Naive thymus-derived CD8-positive, alpha-beta T cell (primary cell): ENCODE measurements at places on chromosomes 6 and 20.

DNA sequence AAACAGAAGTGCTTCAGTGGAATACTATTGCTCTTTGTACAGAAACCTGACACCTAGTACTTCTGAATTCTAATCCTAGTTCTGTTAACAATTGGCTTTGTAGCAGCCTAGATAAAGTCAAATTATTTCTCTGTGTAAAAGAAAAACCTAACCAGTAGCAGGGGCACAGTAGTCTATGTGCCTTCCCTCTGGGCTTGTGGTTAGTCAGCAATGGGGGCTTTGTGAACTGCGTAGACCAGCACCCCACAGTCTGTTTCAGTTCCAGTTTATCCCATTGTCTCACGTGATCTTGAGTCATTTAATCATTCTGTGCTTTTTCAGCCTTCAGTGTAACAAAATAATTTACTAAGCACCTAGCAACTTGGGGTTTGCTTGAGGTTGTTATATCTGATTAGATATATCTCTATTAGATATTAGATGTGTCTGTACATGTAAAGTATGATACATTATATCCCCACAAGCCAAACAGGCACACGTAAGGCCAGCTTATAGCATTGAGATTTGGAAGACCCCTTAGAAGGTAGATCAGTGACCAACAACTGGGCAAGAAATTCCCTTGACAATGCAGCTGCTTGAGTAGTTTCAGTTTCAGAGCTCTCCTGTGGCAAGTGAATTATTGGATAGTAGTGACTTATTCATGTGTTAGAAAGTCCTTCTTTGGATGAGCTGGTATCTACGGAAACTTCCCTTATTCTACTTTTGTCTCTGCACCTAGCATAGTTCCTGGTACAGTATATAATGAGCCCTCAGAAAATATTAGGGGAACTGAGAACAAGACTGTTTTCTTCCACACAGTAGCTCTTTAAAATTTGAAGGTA is 27.9 kb upstream of the CCR6 start:
- DNase-seq = no peak

- DNase-seq = no peak
Observed at GRCh38 chr6:38997128-38997761, 51.3 kb upstream of the GLP1R start.

GRCh38 chr20:46085179-46085851 is 4.4 kb downstream of the NCOA5 start:
- no peak for DNase-seq

DNA sequence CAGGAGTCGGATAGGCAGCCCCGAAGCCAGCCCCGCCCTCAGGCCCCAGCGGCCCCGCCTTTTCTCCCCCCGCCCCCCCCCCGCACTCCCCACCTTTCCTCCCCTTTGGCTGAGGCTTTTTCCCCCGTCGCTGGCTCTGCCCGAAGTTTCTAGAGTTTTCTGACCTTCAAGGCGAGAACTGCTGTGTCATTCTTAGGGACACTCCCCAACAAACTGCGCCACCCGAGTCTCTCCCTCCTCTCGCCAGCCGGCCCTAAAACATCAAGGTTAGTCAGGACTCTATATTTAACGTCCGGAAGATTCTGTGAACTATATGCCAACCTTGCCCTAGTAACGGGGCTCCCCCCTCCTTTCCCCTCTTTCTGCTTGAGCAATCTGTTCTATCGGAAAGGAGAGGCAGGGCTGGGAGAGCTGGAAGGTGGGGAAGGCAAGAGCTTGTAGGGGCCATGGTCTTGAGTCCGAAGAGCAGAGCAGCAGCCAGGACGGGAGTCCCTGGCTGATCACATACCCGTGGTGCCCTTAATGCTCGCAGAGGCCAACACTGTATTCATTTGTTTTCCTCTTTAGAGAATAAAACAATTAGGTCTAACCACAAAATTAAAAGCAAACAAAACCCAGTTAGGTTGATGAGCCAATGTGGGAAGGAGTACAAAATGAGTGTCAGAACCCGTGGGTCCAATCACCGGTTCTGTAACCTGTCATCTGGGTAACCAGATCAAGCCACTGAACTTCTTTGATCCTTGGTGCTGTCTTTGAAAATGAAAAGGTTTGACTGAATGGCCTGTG is 5.3 kb upstream of the HSPA1B start:
- DNase-seq = peak; percentile 47

GRCh38 chr20:2760297-2760951 is 40.0 kb downstream of the CPXM1 start:
- DNase-seq = no peak

DNA sequence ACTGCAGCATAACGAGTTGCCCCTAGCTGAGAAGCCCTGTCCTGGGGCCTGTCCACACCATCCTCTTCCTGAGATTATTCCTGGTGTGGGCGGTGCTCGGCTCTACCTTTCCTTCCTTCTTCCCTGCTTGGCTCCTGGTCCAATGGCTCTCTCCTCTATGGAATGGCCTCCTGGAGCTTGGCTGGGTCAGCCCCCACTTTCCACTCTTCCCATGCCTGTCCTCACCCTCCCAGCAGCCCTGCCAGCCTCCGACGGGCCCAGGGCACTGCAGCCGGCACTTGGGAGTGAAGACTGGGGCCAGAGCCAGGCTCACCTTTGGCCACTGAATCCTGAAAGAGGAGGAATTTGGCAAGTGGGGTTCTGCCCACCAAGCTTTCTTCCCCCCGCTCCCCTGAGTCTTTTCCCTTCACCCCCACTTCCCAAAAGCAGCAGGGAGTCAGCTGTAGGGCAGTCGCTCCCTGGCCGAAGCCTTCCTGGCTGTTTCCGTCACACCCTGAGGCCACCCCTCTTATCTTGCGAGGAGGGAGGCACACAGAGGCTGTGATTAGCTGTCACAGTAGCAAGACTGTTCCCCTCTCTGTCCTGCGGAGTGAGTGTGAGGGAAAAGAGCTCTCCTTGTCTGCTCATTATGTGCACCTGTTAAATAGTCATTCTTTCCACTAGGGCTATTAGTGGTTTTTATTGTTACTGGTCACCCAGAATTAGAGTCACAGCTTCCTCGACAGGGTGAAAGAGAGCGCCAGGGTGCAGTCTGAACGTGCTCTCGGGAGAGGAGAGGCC is 6.3 kb upstream of the CDSN start:
- DNase-seq = no peak

DNA sequence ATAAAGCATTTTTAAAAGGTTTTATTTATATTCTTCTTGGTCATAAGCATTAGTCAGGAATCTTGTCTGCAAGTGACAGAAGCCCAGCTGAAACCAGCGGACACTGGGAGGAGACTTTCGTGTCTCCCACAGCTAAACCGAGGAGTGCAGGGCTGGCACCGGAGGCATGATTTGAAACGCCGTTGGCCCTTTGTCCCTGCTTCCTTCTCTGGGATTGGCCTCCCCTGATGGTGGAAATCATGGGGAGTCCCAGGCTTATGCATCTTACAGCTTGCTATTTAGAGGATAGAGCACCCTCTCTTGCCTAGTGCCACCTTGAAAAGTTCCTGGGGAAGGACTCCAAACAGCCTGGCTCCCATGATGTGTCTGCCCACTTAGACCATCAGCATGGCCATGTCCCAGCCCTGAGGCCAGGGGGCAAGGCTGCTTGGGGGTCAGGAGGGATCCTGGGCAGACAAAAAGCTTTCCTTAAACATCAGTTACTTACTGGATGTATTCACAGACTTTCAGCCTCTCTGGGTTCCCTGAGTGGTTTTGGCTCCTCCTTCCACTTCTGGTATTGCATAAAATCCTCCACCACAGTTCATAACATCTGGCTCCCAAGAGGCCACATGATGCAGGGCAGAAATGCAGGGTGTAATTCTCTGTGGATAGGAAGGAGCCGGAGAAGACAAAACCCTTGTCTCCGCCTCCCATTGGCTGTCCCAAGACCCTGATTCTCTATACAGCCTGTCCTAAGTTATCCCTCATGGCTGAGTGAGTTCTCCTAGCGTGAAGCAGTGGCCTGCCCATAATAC is 49.3 kb upstream of the INSM1 start:
- no peak for DNase-seq

DNA sequence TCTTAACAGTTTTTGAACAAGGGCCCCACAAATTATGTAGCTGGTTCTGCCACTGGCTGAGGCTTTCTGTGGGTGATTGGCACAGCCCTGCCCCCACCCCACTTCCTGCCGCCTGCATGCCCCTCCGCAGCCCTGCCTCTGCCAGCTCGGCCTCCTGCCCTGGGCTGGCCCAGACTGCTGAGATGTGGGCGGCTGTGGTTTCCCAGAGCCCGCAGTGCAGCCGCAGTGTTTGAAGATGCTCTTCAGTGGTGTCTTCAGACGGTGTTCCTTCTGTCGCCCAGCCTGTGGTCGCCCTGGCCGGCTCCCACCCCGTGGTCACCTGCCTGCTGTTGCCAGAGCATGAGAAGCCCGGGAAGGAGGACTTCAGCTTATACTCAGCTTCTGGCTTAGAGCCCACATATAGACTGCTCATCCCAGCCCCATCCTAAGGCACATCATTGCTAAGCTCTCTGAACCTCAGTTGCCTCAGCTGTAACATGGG is 154.3 kb downstream of the VEGFA start:
- peak; percentile 65 for DNase-seq

DNA sequence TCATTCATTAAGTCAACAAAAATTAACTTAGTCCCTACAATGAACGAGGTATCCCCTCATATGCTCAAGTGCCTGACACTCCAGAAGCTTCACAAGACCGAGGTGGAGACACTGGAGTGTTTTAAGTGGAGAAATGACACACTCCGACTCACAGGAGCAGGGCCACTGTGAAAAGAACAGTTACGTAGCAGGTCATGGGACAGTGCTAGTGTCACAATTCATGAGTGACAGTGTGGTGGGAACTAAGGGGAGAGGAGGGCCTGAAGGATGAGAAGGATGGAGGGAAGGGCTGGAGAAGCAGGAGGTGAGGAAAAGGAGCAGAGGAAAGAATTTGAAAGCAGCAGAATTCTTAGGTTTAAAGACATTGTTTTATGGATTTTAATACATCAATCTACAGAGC is 1.3 kb upstream of the HLA-A start:
- no peak for DNase-seq

- DNase-seq = no peak
Observed at GRCh38 chr6:169101981-169102380, 151.7 kb downstream of the THBS2 start.

DNA sequence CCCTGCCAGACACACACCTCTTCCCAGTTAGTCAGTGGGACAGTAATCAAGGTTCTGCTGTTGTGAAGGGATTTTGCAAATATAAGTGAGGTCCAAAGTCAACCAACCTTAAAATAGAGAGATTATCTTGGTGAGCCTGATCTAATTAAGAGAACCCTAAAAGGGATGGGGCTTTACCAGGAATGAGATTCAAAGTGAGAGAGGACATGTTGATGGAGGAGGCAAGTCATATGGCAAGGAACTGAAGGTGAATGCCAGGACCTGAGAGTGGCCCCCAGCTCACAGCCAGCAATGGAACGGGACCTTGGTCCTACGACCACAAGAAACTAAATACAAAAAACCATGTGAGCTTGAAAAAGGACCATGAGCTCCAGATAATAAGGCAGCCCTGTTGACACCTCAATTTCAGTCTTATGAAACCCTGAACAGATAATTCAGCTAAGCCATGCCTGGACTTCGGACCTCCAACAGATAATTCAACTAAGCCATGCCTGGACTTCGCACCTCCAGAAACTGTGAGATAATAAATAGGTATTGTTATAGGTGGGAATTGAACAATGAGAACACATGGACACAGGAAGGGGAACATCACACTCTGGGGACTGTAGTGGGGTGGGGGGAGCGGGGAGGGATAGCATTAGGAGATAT is 253.4 kb downstream of the GMPR start:
- no peak for DNase-seq

DNA sequence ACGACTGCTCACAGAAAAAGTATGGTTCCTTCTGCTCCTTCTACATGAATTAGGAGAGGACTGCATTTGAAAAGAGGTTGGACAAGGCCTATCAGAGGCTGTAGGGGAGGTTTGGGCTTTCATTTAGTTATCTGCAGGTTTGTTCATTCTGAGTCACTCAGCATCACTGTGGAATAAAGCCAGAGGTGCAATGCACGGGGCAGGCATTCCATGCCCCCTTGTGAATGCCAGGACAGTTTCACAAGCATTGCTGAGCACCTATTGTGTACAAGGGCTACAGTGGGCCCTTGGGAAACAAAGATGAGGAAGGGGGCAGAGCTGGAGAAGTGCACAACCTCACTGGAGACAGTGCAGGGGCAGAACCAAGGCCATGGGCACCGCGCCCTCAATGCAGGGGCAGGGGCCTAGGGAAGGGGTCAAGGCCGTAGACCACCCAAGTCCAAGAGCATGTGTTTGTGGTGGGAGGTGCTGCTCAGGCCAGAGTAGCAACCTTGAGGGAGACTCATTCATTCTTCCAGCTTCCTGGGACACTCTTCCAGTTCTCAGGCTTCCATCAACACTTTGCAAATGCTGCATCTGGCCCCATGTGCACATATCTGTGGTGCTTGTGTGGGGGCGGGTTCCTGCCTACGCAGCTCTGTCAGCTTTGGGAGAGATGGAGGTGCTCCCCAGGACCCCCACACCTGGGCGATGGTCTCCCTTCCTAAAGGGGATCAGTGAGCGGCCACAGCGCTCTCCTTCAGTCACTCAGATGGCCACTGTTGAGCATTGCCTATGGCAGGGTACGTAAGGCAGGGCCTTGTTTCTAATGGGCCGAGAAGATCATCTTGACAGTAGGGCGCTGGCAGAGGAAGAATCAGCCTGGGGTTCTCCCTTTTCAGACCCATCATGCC is 204.5 kb downstream of the SYNDIG1 start:
- DNase-seq = no peak

GRCh38 chr20:36881888-36882287 is 6.0 kb downstream of the TLDC2 start:
- no peak for DNase-seq

DNA sequence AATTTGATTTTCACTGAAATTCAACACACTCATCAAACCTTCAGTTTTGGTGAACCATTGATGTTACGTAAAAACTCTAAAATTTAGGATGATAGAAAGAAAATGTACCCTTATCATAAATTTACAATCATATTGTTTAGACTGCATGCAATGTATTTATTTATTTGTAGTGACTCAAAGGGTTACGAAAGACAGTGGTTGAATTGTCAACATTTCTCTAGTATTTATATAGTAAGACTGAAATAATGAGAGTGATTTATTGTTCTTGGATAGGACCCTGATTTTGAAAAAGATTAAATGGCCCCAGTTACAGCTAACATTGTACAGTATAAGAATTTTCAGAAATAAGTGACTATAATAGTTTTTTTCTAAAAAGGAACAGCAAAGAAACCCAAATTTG is 591.5 kb downstream of the RFPL4B start:
- no peak for DNase-seq

DNA sequence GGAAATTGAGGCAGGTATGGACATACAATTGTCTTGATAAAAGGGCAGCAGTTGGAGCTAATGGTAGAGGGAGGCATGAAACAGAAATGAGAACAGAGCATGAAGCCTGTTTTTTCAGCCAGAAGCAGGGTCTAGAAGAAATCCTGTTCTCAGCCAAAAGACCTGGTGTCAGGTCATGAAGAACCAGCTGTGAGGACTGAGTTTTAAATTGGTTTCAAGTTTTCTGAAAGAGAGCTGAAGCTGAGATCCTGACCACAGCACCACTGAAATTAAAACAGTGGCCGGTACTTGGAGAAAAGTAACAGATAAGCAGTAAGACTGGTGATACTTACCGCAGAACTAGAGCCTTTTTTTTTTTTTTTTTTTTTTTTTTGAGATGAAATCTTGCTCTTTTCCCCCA is 283.8 kb upstream of the BMP2 start:
- no peak for DNase-seq
